Natural killer cell (primary cell): ENCODE measurements at places on chromosomes 4 and X.

DNA sequence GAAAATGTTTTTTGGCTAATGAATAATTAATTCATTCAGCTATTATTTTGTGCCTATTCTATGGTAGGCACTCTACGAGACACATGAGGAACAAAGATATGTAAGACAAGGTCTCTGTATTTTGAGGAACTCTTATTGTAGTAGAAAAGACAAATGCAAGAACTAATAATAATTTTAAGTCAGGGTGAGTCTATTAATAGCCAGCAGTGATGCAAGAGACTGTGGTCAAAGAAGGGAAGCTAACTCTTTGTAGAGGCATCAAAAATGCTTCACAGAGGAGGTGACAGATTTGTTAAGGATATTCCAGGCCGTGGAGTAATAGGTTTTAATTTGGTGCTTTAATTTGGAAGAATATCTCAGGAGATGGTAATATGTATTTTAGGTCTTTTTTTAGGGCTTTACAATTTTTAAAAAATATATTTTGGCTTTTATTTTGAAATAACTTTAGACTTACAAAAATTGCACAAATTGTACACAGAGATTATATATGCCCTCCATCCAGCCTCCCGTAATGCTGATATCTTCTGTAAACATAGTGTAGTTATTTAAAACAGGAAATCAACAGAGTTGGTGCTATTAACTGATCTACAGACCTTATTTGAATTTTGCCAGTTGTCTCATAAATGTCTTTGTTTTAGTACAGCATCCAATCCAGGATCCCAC, 48.1 kb downstream of the DCLK2 start:
- no peak for DNase-seq

DNA sequence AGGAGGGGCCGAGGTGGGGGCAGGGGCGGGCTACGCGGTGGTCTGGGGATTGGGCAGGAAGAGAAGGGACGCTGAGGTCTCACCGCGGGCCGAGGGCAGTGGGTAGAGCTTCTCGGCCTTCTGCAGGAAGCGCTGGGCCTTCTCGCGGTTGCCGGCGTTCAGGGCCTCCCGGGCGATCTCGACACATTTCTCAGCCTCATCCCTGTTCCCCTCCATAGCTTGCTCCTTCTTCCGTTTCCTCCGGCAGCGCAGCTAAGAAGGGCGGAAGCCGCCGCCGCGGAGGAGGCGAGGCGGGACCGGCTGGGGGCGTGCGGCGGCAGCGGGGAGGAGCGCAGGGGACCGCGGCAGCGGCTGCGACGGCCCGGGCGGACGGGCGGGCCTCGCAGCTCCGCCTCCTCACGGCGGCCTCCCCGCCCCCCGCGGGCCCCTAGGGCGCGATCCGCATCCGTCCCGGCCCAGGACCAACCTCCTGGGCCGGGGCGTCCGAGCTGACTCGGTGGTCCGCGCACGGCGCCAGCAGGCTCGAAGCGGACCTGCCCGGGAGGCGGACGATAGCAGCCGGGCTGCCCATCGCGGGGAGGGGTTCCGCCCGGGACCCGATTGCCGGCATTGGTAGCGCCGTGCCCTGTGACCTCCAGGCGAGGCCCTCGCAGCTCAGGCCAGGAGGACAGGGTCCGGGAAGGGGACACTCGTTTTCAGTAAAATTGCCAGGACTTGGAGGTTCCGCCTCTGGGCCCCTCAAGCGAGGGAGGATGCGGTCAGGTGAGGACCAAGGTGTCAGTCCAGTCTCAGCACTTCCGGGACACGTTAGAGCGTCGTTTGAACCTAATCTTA, at the start of gene DNAJB14:
Gene DNAJB14 (minus strand): TSS at position 263 of the 834 bp plus-strand sequence. CDS start 47 bp downstream, at position 216.
- DNase-seq, result peak; percentile 90

- DNase-seq, result no peak
Measured at GRCh38 chr4:155307731-155308277, 69.0 kb downstream of the MAP9 start.

DNA sequence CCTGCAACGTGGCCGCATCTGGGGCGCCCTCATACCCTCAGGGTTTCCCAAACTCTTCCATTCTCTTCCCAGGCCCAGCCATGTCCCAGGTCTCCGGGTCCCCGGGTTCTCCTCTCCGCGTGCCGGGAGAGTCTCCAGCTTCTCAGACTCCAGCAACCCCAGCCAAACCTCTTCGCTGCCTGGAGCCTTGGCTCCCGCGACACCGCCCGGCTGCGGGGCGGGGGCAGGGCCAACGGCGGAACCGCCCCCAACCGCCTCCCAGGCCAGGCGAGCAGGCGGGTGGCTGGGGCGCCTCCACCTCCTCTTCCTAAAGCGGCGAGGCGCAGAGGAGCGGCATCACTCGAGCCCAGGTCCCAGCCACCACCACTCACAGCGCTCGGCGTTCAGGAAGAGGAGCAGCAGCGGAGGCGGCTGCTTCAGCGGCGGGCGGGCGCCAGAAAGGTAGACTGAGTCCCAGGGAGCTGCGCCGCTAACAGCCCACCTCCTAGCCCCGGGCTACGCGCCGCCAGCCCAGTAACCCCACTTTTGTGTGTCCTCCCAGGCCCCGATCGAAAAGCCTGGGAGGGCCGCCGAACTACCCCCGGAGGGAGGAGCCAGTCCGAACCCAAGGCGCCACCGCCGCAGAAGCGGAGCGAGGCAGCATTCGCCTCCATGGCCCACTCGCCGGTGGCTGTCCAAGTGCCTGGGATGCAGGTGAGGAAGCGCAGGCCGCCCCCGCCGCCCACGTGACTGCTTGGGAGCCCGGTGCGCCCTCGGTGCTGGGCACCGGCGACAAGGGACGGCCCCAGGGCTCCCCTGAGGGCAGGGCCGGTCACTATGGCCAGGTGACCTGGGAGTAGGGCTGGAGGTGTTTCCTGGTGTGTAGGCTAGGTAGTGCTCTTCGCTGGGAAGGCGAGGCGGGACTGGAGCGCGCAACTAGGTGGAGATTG, at the start of gene STK26:
Gene STK26 (plus strand): TSS at position 336 of the 929 bp plus-strand sequence. CDS start 316 bp downstream, at position 652.
- peak; percentile 64 for DNase-seq

GRCh38 chr4:83618991-83619645, 83.2 kb downstream of the GPAT3 start:
- DNase-seq, result no peak
